SHP77 treated with DMSO at 0.1 percent for 48 hours (cell line): ENCODE measurements at places on chromosomes 3 and 15.

DNA sequence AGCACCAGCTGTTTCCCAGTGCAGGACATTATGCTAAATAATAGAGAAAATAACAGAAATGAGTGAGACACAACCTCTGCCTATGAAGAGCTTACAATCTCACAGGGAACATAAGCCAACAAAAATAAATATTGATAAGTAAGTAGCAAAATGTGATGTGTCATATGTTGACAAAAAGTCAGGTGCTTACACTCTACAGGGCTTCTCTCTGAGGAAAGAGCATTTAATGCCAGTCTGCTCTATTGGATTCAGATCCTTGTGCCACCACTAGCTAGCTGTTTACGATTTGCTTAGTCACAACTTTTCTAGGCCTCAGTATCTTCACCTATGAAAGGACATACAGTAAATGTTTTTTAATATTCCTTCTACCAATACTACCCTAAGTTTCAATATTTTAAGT, 500.9 kb upstream of the NAALADL2 start:
- DNase-seq: no peak

DNA sequence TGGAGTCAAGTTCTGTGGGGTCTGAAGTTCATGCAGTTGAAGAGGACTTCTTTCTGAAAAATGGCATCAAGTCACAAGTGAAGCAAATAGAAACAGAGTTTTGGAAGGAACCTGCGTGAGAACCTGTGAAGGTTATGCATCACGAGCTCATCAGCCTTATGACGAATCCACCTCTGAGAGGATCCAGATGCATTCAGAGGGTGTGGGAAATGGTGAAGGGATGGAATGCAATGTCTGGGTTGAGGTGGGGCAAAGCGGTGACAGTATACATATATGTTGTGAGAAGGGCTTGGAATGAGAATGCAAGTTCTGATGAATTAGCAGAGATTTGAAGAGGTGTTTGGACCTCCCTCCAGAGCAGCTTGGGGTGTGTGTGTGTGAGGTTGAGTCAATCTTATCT, 382.1 kb upstream of the TBL1XR1 start:
- no peak for DNase-seq

GRCh38 chr15:101046826-101047225, 127.7 kb downstream of the LRRK1 start:
- no peak for DNase-seq

DNA sequence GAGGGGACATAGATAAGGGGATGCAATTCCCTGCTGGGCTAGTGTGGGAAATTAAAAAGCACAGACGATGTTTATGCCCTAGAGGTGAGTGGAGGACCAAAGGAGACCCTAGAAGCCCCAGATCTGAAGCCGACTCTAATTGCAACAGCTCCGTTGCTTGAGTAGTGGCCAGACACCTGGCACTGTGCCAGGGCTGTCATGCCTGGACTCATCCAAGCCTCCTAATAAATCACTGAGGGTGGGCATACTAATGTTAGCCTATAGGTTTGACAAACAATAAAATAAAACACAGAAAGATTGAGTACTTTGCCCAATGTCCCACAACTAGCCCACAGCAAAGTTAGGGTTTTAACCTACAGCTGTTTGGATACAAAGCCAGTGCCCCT, 25.4 kb upstream of the MRPS22 start:
- DNase-seq: peak; percentile 2

DNA sequence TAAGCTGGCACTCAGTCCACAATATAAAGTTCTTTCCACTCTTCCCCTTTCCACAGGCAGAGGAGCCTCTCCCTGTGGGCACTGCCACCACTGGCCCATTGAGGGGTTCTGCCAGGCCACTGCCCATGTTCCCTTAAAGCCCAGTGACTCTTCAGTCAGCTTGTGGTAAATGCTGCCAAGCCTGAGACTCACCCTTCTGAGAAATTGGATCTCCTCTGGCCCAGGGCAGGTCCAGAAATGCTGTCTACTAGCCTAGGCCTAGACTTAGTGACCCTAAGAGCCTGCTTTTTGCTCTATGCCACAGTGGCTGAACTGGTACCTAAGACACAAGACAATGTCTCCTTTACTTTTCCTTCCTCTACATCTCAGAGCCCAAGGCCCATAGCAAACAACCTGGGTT, 295.8 kb downstream of the RBMS3 start:
- DNase-seq: no peak

DNA sequence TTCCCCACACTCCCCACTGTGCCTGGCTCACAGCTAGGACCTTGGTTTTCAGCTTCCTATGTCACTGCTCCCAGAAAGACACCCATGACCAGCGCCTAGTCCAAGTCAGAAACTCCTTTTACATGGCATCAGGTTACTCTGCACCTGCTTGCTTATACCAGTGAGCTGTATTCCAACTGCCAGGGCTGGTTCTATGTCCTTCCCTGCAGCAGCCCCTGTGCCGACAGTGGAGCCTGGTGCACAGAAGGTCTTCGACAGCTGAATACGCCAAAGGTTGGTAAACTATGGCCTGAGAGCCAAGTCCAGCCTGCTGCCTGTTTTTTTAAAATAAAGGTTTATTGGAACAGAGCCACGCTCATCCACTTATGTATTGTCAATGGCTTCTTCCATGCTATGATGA, 102.5 kb downstream of the IQSEC1 start:
- peak; percentile 75 for DNase-seq

DNA sequence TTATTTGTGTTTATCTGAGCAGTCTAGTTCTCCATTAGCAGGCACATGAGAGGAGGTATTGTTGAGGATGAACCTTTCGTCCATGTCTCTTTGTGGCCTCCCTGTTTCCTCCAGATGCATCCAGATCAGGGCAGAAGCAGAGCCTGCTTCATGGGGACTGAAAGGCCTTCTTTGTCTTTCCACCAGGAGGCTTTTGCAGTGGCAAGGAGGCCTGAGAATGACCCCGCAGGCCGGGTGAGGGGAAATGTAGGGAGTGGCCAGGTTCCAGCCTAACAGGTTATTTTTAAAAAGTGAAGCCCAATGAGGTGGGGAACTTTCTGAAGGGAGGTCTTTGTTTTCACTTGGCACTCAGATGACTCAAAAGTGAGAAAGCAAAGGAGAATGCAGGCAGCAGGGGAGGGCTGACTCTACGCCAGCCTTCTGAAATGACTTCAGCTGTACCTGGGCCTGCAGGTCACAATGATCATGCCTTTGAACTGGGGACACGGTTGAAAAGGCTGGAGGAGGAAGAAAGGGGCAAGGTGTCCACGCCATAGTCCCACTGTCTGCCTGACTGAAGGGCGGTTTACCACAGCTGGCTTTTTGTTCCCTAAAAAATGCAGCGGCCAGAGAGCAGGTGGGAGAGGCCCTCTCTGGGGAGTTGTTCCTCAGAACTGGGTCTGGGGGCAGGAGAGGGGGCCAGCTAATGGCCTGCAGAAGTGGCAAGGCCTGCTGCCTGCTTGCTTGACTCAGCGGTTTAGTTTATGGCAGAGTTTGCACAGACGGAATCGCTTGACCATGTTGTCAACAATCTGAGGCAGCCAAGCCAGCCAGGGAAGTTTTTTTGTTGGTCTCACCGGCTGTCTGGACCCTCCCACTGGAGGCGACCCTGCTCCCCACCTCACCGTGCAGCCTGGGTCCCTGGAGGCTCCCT, 28.7 kb downstream of the CMTM7 start:
- DNase-seq: no peak

- no peak for DNase-seq
Measured at GRCh38 chr3:185737020-185737419, 87.8 kb downstream of the IGF2BP2 start.

DNA sequence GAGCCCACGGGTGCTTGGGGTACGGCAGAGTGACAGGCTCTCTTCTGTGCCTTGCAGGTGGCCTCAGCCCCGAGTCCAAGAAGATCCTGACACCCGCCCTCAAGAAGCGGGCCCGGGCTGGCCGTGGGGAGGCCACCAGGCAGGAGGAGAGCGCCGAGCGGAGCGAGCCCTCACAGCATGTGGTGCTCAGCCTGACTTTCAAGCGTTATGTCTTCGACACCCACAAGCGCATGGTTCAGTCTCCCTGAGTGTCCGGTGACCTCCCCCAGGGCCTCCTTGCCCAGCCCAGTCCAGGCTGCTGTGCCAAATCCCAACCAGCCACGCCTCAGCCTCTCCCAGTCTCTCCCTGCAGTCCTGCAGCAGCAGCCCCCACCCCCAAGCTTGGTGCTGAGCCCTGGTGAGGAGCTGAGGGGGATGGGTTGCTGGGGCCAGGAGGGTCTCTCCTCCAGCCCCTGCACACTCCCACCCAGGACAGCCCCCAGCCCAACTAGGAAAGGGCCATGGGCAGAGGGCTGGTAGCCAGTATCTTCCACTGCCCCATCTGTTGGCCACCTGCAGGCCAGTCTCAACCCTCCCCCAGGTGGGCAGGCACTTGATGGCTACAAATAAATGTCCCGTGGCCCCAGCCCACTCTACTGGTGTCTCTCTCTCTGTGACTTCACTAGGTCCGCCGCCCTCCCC, 58.5 kb downstream of the DNAJB8 start:
- DNase-seq: no peak

GRCh38 chr3:194500198-194500597, 13.4 kb upstream of the ATP13A3 start:
- DNase-seq: no peak

- DNase-seq: no peak
Measured at GRCh38 chr15:74430510-74430951, 3.2 kb downstream of the SEMA7A start.

- no peak for DNase-seq
Measured at GRCh38 chr15:29970402-29970695, 112.4 kb upstream of the GOLGA8J start.

DNA sequence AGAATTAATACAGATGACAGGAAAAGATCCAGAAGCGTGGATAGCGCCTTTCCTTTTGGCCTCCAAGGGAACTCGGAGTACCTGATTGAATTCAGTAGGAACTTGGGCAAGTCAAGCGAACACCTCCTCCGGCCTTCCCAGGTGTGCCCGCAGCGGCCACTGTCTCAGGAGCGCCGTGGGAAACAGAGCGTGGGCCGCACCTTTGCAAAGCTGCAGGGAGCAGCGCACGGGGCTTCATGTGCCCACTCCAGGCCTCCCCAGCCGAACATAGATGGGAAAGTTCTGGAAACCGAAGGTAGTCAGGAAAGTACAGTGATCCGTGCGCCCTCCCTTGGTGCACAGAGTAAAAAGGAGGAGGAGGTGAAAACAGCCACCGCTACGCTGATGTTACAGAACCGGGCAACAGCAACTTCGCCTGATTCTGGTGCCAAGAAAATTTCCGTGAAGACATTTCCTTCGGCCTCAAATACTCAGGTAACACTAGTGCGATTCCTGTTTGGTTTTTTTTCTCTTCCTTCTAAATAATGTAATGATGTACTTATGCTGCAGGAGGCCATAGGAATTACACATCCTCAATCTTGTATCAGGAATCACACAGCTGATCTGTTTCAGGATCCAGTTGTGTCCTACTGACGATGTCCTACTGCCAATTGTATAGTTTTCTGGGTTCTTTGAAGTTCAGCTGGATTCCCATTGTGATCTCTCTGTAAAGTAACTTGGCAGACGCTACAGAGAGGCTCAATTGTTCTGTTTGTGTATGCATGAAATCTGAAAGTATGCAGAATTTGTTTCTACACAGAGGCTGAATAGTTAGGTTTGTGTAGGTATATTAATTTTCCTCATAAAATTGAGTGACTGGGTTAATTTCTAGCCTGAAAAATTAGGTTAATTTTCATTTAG, 63.1 kb downstream of the CGNL1 start:
- no peak for DNase-seq

GRCh38 chr3:102140116-102140515, 290.8 kb downstream of the NFKBIZ start:
- DNase-seq: no peak

GRCh38 chr15:80462111-80462510, 57.9 kb downstream of the ARNT2 start:
- DNase-seq: no peak

GRCh38 chr3:13072600-13073325, 466 bp downstream of the IQSEC1 start:
- DNase-seq: no peak

DNA sequence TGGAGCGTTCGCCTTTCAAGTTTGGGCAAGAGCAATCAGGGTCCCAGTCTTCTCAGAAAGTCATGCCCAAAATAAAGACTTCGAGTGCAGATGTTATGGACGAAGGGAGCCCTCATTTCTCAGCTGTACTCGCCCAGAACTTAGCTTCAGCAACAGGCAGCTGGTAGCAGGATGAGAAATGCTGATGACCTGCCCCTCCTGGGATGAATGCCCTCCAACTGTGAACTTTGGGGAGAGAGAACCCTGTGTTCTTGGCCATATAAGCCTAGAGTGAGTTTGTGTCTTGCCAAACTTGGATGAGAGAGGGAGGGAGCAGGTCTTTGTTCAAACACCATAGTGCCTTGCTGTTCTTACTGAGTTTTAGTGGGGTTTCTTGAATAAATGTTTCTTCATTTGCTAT, 400.3 kb downstream of the LRTM1 start:
- no peak for DNase-seq

- DNase-seq: no peak
Measured at GRCh38 chr15:58474741-58475323, 43.0 kb downstream of the LIPC start.

GRCh38 chr15:74988007-74988800, 7.2 kb upstream of the SCAMP5 start:
- DNase-seq: peak; percentile 25

GRCh38 chr15:58957101-58957973, 23.9 kb upstream of the SLTM start:
- peak; percentile 13 for DNase-seq

GRCh38 chr3:68936856-68937255, 4.5 kb upstream of the TAFA4 start:
- DNase-seq: no peak

DNA sequence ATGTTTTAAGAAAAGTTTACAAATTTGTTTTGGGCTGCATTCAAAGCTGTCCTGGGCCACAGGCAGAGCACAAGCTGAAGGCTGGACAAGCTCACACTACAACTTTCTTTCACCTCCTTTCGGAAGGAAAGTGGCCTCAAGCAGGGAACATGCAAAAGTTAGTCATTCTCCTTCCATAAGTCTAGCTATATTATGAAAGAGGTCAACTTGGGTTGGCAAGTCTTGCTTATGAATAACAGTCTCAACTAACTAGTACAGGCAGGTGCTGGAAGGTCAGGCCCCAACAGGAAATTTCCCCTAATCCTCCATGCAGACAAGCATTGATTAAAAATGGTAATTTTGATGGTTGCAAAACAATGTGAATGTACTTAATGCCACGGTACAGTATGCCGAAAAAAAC, 69.4 kb downstream of the OSBPL10 start:
- DNase-seq: no peak
